ENCODE measurements at places on chromosomes 16 and 17.

- DNase-seq = peak; percentile 36
Measured at GRCh38 chr17:43766413-43767052, 7.9 kb upstream of the SOST start.

GRCh38 chr17:21058098-21058893, 15.5 kb upstream of the USP22 start:
- no peak for DNase-seq

GRCh38 chr16:49350265-49351095, 23.1 kb upstream of the C16orf78 start:
- no peak for DNase-seq

- DNase-seq = no peak
Measured at GRCh38 chr16:52757746-52758472, 211.0 kb upstream of the TOX3 start.

GRCh38 chr16:80936410-80936809, 70.3 kb downstream of the CMC2 start:
- no peak for DNase-seq

DNA sequence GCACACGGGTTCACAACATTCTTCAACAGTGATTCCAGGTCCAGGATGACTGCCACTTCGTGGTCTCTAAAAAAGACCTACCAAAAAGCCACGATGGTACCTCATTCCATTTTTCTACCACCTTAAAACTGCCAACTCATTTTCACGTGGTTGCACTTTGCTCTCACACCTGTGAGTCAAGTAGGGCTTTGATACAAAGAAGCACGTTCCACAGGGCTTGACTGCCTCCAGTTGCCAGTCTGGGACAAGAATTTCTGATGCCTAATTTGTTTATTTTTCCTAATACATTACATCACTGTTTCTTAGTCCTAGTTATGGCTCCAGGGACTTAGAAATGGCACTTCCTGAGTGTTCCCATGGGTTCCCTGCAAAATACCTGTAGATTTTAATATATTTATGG, 911.6 kb upstream of the EEF2KMT start:
- no peak for DNase-seq

DNA sequence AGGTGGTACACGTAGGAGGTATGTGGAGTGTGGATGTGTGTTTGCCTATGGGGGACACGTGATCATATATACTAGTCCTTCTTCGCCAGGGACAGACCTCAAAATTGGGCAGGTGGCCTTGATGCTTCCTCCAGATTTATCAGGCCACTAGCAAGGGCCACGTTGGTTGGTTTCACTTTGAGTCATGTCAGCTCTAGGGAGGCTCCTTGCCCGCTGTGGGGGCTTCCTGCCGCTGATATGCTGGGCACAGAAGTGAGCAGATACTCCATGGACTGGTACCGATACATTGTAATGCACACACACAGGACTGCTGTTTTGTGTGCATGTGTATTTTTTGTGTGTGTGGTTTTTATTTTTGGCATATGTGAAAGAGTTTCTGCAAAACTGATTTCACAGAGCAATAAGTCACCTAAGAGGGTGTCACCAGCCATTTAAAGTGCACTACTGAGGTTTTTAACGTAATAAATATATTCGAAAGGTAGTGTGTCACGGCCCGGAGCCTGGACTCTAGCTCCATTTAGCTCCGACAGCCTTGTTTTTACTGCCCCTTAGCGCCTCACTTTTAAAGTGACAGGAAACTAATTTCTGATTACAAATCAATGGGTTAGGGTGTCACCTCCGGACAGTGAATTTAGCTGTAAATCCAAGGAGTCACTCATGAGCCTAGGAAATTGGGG, 605.5 kb upstream of the SALL1 start:
- no peak for DNase-seq

GRCh38 chr17:38815576-38816193, 9.4 kb downstream of the CWC25 start:
- no peak for DNase-seq
